Esophagus mucosa (tissue), 1 donor: ENCODE measurements at places on chromosomes 5 and 9. TPM values are rescaled to one million over a fixed set of nuclear protein-coding genes. Genes with fewer than 3 reads are reported as not detected.

DNA sequence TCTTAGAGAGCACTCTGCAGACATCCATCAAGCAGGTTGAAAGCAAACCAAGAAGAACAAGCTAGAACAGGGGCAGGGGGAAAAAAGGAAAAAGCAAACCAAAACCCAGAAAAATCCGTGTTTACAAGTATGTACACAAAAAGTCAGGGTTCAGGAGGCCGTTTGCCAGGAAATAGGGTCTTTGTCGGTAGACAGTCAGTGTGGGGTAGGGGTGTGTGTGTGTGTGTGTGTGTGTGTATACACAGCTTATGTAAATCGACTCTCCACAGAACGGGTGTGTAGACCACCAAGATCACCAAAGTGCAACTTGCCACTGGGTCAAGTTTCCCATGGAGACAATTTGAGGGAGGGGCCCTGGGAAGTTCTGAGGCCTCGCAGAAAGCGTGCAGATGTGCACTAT is 13.1 kb downstream of the SPRY4 start:
- ATAC-seq: no peak

DNA sequence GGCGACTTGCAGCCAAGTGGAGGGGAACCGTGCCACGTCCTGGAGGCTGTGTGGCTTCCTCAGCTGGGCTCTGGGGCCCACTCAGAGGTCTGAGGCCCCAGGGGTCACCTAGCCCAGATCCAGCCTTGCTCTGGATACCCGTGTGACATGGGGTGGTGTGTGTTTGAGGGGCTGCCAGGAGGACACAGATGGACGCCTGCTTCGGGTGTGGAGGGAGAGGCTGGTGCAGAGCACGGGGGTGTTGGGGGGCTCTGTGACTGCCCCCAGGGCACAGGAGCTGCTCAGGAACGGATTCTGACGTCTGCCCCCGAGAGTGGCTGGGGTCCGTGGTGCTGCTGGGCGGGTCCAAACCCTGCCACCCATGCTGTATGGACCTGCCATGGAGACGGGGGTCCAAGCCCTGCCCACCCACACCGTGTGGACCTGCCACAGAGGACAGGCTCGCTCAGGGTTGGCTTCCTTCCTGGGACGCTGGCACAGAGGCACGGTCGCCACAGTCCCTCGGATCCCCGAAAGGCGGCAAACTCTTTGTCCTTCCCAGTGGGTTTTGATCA is 10.5 kb downstream of the INPP5E start:
- ATAC-seq: peak; percentile 13

DNA sequence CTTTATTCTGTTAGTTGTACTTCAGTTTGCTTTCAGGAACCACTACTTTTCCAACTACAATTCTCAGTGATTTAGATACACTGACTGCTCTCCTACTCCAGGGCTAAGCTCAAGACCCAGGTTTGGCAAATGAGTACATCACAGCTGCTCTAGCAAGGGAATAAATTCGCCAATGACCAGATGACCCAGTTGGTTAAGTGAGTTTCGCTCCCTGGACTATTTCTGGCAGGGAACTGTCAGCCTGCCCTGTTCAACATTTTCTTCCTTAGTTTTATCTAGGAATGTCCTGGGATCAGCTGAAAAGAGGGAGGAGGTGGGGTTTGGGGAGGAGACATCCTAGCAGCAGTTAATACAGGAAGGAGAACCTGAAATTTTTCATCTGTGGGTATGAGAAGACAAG is 6.4 kb upstream of the STARD4 start:
- ATAC-seq: no peak

- no peak for ATAC-seq
Measured at GRCh38 chr9:23783509-23783908, 42.5 kb downstream of the ELAVL2 start.

C6 gene
- total RNA-seq: not detected

- ATAC-seq: no peak
Measured at GRCh38 chr5:123289210-123289609, 134.0 kb downstream of the CEP120 start.

- ATAC-seq: no peak
Measured at GRCh38 chr9:86684148-86684547, 263.2 kb downstream of the GAS1 start.

GPRIN1 gene
- total RNA-seq: 1.9 TPM

CNTFR gene
- total RNA-seq: not detected

DNA sequence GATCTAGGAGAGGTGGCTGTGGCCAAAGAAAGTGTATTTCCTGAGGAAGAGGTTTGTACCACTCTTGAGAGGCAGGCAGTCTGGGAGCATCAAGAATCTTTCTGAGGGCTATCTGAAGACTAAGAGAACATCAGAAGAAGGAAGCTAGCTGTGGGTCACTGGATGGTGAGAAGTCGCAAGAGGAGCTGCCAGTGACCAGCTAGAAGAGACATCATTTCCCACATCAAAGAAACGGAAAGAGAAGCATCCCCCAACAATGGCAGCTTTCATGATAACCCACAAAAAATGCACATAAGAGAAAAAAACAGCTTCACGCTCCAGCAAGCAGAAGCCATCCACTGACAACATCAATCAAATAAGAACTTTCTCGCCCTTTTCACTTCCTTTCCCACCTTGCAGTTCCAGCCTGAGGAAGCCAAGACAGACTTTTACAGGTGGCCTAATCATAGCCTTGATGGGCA is 25.0 kb upstream of the CEP78 start:
- no peak for ATAC-seq

GRCh38 chr9:71896761-71897160 is 14.2 kb downstream of the ABHD17B start:
- no peak for ATAC-seq

GRCh38 chr5:123083298-123083697 is 5.7 kb upstream of the PRDM6 start:
- no peak for ATAC-seq

GRCh38 chr5:56649569-56649968 is 165.8 kb upstream of the MAP3K1 start:
- ATAC-seq: peak; percentile 25

- no peak for ATAC-seq
Measured at GRCh38 chr5:1285141-1285540, 9.7 kb downstream of the TERT start.

PCDHB10 gene
- 0.80 TPM for total RNA-seq
